Hypothalamus (tissue), 51 donors: ENCODE measurements at places on chromosomes 5 and 9.

GRCh38 chr9:134056483-134057306, 11.1 kb downstream of the BRD3 start:
- no peak for DNase-seq

DNA sequence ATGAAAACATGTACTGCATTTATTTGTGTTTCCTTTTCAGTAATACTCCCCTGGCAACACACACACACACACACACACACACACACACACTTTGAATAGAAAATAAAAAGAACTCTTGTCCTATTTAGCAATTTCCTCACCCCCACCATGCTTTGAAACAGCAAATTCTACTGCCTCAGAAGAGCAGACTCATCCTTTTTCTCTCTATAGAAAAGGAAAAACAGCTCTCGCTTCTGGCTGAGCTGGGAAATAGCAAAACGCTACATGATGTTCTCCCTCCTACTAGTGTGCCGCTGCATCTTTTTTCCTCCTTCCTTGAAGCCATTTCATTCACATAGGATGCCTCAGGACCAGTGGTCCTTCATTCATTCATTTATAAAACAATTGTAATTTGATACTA, 453.6 kb downstream of the CSNK1G3 start:
- DNase-seq = no peak

DNA sequence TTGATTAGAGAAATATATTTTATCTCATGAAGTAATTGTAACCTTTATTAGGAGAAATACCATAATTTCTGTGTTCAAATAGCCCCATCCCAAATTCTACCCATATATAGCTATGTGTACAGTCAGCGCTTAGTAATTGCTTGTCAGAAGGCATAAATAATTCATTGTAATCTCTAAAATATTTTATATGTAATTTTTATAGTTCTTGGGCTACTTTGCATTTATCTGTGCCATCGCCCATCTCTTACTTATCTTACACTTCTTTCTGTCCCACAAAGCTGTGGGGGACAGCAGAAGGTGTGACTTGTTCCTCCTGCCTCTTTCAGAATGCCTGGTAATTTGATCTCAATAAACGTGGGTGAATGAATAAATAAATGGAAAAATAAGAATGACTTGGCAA, 5.5 kb downstream of the ADAMTSL1 start:
- DNase-seq = no peak

- DNase-seq = no peak
Measured at GRCh38 chr5:32780508-32780919, 69.4 kb downstream of the NPR3 start.
